Sigmoid colon (tissue), 7 donors: ENCODE measurements at places on chromosomes 6 and 20. TPM values are rescaled to one million over a fixed set of nuclear protein-coding genes. Genes with fewer than 3 reads are reported as not detected.

The SLC22A1 gene
- total RNA-seq: not detected

The TRIM15 gene
- total RNA-seq: not detected

The CALHM4 gene
- not detected for total RNA-seq

The SPDEF gene
- total RNA-seq: not detected

The OGFRL1 gene
- total RNA-seq: 31.5 TPM

DNA sequence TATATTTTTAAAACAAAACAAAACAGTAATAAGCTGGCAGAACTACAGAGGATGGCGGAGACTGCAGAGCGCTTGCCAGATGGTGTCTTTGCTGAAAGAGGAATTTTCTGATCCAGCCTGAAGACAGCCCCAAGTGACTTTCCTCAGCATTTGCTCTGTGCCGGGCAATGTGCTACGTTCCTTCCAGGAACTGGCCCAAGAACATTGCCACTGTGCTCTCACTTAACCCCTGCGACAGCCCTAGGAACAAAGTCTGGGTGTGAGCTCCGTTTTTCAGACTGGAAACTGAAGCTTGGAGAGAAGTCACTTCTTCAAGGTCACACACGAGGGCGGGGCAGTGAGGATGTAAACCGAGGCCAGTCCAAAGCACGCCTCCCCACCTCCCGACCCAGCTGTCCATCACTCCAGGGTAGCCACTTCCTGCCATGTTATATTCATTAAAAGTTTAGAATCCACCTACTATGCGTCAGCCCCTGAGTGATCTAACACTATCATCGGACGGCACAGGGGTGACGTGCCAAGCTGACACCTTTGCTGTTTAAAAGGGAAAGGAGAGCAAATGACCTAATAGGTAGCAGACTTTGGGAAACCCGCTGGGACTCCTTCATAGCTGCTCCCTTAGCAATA lies 22.3 kb upstream of the BMP7 start:
- no peak for DNase-seq
- no peaks in the 10 kb centered on the region for H3K36me3 ChIP-seq
- no peaks in the 10 kb centered on the region for H3K27me3 ChIP-seq
- no peak overlapping the region for H3K27ac ChIP-seq
- H3K4me1 ChIP-seq: peaks cover 32% of the 10 kb centered on the region

- H3K27me3 ChIP-seq: no peaks in the 10 kb centered on the region
- H3K4me1 ChIP-seq: peaks cover 4% of the 10 kb centered on the region
- H3K27ac ChIP-seq: no peak overlapping the region
- no peaks in the 10 kb centered on the region for H3K36me3 ChIP-seq
Measured at GRCh38 chr6:166485651-166486535, 100.6 kb downstream of the RAMACL start.

DNA sequence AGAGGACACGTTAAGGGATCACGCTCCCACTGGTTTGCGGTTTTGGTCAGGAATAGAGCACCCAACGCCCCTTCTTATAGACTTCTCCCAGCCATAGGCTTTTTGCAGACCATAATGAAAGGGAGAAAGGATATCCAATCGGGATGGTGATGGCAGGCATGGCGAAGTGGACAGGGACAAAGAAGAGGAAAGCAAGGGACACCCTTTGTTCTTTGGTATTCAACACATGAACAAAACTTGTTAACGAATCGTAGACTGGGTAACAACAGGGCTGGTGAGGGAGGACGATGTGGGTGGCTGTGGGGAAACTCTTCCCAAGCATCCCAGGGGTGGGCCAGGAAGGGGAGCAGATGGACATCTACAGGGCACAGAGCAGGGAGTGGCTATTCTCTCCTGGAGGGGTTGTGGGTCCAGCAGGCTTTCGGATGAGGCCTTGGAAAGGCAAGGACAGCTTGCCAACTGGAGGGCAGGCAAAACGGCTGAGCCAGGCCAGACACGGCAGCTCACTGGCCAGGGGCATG lies 1.4 kb upstream of the HSP90AB1 start:
- H3K27ac ChIP-seq: peak overlapping the region; percentile 99
- peaks cover 18% of the 10 kb centered on the region for H3K36me3 ChIP-seq
- H3K27me3 ChIP-seq: no peaks in the 10 kb centered on the region
- DNase-seq: no peak

- no peaks in the 10 kb centered on the region for H3K36me3 ChIP-seq
- peak; percentile 70 for DNase-seq
- no peak overlapping the region for H3K27ac ChIP-seq
- no peaks in the 10 kb centered on the region for H3K27me3 ChIP-seq
- H3K4me3 ChIP-seq: no peak overlapping the region
Measured at GRCh38 chr6:33700391-33701050, 11.0 kb downstream of the UQCC2 start.

DNA sequence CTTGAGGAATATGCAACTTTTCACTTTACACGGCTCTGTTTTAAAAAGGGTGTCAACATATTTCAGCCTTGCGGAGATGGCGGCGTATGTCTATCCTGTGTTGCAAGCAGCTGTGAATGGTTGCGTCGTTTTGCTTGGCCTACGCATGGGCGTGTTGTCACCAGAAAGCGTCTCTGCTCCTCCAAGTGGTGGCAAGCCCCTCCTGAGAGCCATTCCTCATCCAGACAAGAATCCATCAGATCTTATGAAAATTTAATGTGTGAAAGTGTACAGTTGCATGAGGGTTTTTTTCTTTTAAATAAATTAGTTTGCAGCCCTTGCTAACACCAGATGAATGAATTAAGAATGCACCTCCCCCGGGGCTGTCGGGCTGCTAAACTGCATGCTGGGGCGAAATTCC lies 114.4 kb downstream of the PHACTR3 start:
- no peak overlapping the region for H3K27ac ChIP-seq
- no peaks in the 10 kb centered on the region for H3K27me3 ChIP-seq
- no peaks in the 10 kb centered on the region for H3K36me3 ChIP-seq
- no peak overlapping the region for H3K4me3 ChIP-seq
- no peaks in the 10 kb centered on the region for H3K4me1 ChIP-seq

DNA sequence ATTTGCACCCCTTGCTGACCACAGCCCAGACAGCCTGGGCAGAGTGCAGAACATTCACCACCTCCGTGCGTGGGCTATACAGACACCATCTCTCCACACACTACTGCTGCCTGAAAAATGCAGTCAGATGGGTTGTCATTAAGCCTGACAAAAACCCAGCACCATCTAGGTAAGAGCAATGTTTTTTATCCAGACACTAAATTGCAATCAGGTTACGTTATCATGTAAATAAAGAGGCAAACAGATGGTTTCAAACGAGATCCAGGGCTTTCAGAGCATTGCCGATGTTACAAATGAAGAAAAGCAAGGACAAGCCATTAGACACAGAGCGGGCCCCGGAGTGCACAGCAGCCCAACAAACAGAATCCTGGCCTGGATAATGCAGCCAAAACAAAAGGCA lies 269.6 kb downstream of the PKHD1 start:
- no peak for DNase-seq
- H3K4me3 ChIP-seq: no peak overlapping the region
- no peak overlapping the region for H3K27ac ChIP-seq
- H3K4me1 ChIP-seq: no peaks in the 10 kb centered on the region
- no peaks in the 10 kb centered on the region for H3K36me3 ChIP-seq

DNA sequence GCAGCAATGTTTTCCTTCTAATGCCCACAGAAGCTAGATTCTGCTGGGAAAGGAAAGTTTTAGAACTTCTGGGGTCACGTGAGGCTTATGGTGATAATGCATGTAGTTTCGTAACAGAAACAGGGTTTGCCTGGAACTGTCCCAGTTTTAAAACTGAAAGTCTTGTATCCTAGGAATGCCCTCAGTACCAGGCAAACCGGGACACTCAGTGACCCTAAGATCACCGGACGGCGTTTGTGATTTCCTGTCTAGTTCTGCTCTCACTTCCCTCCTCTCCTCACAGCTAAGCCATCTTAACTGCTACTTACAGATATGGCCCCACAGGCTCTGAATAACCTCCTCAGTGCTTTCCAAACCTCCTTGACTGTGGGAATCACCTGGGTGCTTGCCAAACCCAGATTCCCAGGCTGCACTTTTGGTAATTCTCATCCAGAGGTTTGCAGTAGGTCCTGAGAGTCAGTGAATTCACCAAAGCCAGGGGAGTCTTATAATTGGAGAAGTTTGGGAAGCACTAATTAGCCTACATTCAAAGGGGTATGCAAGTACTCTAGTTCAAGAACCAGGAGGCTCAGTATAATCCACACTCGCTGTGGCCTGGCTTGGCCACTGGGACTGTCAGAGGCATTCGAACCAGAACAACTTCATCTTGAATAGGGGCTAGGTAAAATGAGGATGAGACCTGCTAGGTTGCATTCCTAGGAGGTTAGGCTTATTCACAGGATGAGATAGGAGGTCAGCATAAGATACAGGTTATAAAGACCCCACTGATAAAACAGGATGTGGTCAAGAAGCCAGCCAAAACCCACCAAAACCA lies 231.6 kb upstream of the MYLIP start:
- H3K36me3 ChIP-seq: no peaks in the 10 kb centered on the region
- DNase-seq: no peak
- H3K27me3 ChIP-seq: no peaks in the 10 kb centered on the region
- no peak overlapping the region for H3K4me3 ChIP-seq
- peak overlapping the region; percentile 51 for H3K27ac ChIP-seq

- peaks cover 5% of the 10 kb centered on the region for H3K4me1 ChIP-seq
- no peaks in the 10 kb centered on the region for H3K27me3 ChIP-seq
- H3K4me3 ChIP-seq: peak within 1 kb of the TSS; percentile 70
Measured at GRCh38 chr20:51767867-51768758, at the start of gene ATP9A. TSS of gene ATP9A (minus strand) at chr20:51768390. CDS start at chr20:51768369, 21 bp downstream.

DNA sequence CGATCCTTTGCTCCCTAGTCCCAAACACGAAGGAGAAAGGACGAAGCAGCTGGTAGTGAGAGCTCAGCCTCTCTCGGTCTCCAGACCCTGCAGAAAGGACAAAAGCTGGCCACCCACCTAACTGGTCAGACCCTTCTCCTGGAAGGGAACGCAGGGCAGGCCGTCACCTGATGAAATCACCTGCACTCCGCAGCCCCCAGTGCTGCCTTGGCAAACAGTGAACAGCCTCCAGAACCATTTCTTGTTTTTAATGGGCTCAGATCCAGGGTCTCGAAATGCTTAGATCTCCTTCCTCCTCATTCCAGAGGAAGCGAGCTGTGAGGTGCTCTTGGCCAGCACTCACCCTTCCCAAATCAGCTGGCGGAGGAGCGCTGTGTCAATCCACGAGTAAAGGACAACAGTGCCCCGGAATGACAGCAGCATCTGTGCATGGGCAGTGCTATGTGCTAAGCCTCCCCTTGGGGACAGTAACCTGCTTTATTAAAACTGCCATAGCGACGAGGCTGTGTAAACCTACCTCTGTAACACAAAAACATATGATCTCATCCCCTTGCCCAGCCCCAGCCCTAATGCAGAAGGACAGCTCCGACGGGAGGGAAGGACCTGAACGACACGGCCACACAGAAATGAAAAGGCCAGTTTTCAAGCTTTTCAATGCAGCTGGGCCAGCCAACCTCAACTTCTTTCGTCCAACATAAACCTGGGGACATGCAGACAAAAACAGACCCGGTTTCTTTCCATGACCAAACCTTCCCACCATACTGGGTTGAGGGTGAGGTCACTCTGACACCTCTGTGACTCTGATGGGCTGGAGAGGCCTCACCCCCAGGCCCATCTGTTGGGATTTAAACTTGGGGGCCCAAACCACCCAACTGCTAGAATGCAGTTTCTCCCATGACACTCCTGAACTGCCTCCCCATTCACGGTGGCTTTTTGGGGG lies 43.3 kb downstream of the SULF2 start:
- H3K27ac ChIP-seq: no peak overlapping the region
- no peak overlapping the region for H3K4me3 ChIP-seq
- H3K27me3 ChIP-seq: no peaks in the 10 kb centered on the region
- DNase-seq: no peak
- H3K36me3 ChIP-seq: no peaks in the 10 kb centered on the region

GRCh38 chr6:105372142-105372848 lies 30.6 kb downstream of the PREP start:
- DNase-seq: no peak
- H3K27ac ChIP-seq: no peak overlapping the region
- no peaks in the 10 kb centered on the region for H3K27me3 ChIP-seq
- H3K4me1 ChIP-seq: peaks cover 6% of the 10 kb centered on the region

GRCh38 chr20:60591172-60591799 lies 633.1 kb downstream of the CDH26 start:
- H3K36me3 ChIP-seq: no peaks in the 10 kb centered on the region
- no peak for DNase-seq
- H3K4me1 ChIP-seq: no peaks in the 10 kb centered on the region
- no peak overlapping the region for H3K27ac ChIP-seq
- no peaks in the 10 kb centered on the region for H3K27me3 ChIP-seq
- H3K4me3 ChIP-seq: no peak overlapping the region

DNA sequence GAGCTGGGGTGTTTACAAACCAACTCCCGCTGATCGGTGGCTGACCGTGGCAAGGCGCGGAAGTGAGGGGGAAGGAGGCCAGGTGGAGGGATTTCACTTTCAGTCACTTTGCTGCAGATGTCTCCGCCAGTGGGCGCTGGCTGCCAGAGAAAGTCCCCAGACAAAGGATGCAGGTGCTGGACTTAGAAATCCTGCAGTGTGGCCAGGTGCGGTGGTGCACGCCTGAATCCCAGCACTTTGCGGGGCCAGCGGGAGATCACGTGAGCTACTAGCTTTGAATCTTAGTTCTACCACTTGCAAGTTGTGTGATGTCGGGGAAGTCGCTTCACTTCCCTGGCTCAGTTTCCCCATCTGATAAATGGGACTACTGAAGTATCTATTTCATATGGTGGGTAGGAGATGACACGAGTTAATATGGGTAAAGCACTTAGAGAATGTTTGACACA lies 180.4 kb downstream of the ZNF217 start:
- H3K36me3 ChIP-seq: no peaks in the 10 kb centered on the region
- no peak for DNase-seq
- no peak overlapping the region for H3K27ac ChIP-seq
- no peaks in the 10 kb centered on the region for H3K4me1 ChIP-seq

- H3K4me1 ChIP-seq: no peaks in the 10 kb centered on the region
- H3K27me3 ChIP-seq: no peaks in the 10 kb centered on the region
- no peak overlapping the region for H3K4me3 ChIP-seq
Measured at GRCh38 chr20:53768329-53768728, 174.7 kb upstream of the ZNF217 start.

GRCh38 chr6:22141241-22141745 lies 155.5 kb downstream of the PRL start:
- H3K4me3 ChIP-seq: no peak overlapping the region
- peak overlapping the region; percentile 56 for H3K27ac ChIP-seq
- no peaks in the 10 kb centered on the region for H3K27me3 ChIP-seq
- no peaks in the 10 kb centered on the region for H3K36me3 ChIP-seq

DNA sequence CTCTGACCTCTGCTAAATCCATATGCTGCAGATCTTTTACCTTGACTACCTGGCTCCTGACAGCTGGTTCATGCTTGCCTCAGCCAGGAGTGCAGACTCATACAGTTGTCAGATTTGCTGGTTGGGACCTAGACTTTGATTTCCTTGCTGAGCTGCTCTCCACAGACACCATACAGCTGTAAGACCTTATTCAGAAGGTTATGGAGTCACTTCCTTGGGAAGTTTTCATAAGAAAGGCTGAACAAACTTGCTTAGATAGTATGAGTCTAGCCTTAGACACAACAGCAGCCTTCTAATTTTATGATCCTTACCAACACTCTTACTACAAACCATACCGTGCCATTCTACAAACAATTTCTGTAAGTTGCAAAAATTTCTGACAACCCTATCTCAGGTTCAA lies 102.9 kb downstream of the EDN1 start:
- H3K4me1 ChIP-seq: peaks cover 10% of the 10 kb centered on the region
- no peak overlapping the region for H3K4me3 ChIP-seq
- no peak overlapping the region for H3K27ac ChIP-seq
- no peaks in the 10 kb centered on the region for H3K27me3 ChIP-seq
